ENCODE measurements at places on chromosomes 5 and 9.

GRCh38 chr9:114226246-114227055 is 71.1 kb downstream of the COL27A1 start:
- no peak for DNase-seq

DNA sequence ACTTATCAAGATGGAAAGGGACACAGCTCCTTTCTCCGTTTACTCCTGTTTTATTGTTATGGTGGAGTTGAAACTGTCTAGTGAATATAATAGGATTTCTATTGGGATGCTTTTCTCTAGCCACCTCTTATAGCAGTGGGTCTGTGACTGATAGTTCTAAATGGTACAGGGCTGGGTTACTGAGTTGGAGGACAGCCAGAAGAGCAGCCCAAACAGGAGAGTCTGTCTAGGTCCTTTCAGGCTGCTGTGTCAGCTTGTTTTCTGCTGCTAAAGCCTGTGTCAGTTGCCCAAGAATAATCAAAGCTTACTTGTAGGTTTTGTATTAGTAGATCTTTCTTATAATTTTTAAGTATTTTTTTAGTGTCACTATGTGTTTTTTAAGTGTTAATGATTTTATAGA is 356.0 kb upstream of the SEMA6A start:
- no peak for DNase-seq

DNA sequence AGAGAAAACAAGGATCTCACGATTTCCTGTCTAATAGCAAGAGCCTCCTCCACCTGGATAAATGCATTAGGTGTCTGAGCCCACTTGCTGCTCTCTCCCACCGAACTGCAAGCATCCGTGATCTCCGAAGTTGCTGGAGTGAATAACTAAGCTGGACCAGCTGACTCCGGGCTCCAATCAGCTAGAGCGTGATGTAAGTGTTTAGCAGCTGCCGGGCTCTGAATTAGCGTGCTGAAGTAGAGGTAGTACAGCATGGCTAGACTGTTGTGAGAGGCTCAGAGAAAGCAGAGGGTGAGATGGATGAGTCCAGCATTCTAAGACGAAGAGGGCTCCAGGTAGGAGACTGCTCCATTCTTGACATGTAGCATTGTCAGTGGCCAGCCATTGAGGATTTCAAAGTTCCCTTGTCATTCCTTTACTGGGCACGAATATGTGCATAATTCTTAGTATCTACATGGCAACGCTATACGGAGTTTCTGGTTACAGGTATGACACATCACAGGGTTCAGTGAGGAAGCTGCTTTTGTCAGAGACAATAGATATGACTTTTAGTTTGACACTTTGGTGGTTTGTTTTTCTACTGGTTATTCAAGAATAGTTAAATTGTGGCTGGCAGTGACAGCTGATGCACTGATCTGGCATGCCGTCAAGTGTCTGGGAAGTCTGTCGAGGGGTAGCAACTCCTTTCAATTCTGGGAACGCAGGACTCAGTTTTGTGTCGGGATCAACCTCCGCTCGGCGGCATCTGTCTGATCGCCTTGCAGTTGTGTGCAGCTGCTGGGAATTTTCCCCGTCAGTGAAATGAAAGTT is 232.6 kb downstream of the MAST4 start:
- DNase-seq: peak; percentile 66

DNA sequence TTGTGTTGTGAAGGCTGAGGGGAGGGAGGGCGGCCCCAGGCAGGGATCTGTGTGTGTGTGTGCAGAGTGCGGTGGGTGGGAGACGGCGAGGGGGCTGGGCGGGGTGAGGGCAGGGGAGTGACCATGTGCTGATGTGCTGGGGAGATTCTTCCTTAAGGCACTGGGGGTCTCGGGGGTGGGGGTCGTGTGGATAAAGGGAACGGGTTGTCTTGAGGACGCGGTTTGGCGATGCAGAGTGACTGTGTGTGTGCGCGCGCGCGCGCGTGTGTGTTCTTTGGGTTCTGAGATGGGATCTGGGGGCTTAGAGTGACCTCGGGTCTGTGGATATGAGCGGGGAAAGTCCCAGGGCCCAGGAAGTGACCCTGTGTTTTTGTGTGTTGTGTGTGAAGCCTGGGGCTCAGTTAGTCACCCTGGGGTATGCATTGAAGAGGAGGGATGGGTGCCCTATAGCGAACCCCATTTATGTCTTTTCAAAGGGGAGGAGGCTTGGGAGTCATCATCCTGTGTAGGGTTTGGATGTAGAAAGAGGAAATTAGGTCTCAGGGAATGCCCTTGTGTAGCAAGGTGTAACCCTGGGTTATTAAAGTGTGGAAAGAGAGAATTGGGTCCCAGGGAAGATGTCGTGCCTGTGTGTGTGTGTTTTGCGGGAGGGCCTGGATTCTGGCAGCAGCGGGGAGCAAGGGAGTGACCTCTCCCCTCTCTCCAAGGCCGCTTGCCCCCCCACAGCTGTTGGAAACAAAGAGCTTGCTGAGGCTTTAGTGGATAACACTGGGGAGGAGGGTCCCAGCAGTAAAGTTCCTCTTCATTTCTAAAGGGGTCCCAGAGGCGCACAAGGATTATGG is 1.4 kb downstream of the TMEFF1 start:
- DNase-seq: no peak

- DNase-seq: no peak
Measured at GRCh38 chr5:178786859-178787499, 56.5 kb upstream of the ZNF354A start.

- no peak for DNase-seq
Measured at GRCh38 chr5:77662635-77663034, 24.1 kb upstream of the OTP start.

DNA sequence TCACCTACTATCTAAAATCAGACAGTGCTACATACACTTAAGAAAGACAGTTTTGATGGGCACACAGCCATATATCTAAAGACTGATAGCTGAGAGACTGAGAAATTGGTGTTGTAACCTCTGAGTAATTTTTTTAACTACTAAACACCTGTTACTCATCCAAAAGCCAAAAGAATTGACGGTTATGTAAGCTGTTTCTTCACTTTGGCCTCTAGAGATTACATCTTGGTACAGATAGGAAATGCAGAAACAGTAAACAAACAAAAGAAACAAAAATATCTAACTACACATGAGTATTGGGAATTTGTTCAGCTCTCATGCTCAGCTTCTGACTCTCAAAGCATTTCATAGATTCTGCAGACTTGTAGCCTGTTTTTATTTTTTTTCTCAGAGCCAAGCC is 152.1 kb upstream of the GAS1 start:
- no peak for DNase-seq
